ENCODE measurements at places on chromosomes 6 and 20.

DNA sequence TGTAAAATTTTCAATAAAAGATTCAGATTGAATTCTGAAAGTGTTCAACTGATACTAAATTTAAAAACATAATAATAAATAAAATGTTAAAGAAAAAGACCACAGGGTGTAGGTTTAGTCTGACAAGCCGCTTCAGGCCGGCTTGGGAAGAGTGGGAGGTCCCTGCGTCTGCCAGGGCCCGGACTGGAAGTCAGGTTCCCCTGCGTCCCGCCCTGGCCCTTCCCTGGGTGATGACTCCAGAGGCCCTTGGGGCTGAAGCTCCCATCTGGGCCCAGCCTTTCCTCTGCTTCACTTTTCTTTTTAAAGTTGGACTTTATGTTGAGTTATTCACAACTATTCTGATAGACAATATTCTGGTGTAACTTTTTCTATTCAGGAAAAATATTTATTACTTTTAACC lies 93.3 kb downstream of the SMOC2 start:
- no peak for DNase-seq

DNA sequence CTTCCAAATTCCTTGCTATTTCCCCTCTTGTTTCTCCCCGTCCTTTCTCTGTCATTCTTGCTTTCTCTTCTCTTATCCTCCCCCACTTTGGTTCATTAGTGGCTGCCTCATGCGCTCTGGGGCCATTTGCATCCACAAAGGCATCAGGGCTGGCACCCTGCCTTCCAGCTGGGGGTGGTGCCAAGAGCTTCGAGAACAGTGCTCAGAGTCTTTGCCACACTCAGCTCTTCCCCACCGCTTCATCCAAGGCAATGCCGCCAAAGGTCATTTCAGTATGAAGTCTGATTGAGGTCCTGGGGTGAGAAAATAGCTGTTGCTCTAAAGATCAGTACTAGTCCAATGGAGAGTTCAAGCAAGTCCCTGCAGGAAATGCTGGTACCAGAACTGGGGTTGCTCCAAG lies 22.7 kb downstream of the OLIG3 start:
- no peak for DNase-seq

DNA sequence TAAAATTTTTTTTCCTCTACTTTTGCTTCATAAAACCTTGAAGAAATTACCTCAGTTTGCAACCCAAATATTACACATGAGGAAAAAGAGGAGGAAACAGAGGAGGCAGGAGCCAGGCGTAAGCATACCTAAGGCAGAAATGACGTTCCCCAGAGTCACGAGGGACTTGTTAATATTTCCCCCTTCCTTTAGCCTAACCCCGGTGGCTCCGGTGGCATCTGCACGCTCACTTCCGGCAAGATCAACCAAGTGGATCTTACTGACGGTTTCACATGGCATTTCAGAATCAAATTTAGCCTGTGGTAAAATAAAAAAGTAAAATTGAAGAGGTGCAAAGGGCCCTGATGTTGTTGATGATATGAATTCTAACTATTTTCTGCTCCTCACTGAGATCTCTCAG lies 67.4 kb downstream of the KIF16B start:
- DNase-seq, result no peak

- DNase-seq, result no peak
Observed at GRCh38 chr20:59912609-59913008, 20.8 kb downstream of the SYCP2 start.

- no peak for DNase-seq
Observed at GRCh38 chr6:82032444-82032843, 215.1 kb downstream of the IBTK start.

GRCh38 chr6:41732149-41732548 lies 3.3 kb downstream of the TFEB start:
- DNase-seq, result no peak

DNA sequence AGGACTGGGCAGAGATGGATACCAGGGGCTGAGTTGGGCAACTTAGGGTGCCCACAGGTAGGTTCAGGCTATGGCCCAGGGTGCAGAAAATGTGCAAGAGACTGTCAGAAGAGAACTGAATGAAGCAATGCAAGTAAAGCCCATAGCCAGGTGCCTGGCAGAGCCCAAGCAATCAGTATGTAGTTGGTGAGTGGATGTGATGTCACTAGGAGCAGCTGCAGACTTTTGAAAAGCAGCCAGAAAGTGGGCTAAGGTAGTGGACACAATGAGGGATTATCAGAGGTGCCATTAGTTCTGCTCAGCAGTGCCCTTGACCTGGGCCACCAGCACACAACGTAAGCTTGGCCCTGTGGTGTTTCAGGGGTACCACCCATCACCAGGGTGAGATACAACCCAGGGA lies 135.3 kb downstream of the SOBP start:
- DNase-seq, result no peak

DNA sequence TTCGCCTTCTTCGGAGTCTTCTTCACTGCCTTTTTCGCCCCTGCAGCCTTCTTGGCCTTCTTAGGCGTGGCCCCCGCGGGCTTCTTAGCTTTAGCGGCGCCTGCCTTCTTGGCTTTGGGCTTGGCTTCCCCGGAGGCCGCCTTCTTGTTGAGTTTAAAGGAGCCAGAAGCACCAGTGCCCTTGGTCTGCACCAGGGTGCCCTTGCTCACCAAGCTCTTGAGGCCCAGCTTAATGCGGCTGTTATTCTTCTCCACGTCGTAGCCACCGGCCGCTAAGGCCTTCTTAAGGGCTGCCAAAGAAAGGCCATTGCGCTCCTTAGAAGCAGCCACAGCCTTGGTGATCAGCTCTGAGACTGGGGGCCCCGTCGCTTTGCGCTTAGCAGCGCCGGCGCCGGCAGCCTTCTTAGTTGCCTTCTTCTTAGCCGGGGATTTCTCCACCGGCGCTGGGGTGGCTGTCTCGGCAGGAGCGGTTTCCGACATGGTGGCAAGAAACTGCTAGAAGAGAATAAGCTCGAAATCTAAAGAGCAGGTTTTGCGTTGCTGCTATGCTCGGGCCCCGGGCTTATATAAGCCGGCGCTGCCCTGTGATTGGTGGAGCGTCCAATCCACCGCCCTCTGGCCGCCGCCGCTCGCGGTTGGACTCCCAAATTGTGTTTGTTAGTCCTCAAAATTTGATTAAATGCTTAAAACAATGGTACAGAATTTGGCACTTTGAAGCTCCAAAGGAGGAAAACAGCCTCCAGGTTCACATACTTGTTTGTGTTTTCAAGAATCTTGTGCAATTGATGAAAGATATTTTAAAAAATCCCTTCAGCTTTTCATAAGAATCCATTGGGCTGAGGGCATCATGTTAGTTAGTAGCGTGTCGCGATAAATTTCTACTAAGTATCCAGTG lies 44.9 kb downstream of the OR2B2 start:
- no peak for DNase-seq

DNA sequence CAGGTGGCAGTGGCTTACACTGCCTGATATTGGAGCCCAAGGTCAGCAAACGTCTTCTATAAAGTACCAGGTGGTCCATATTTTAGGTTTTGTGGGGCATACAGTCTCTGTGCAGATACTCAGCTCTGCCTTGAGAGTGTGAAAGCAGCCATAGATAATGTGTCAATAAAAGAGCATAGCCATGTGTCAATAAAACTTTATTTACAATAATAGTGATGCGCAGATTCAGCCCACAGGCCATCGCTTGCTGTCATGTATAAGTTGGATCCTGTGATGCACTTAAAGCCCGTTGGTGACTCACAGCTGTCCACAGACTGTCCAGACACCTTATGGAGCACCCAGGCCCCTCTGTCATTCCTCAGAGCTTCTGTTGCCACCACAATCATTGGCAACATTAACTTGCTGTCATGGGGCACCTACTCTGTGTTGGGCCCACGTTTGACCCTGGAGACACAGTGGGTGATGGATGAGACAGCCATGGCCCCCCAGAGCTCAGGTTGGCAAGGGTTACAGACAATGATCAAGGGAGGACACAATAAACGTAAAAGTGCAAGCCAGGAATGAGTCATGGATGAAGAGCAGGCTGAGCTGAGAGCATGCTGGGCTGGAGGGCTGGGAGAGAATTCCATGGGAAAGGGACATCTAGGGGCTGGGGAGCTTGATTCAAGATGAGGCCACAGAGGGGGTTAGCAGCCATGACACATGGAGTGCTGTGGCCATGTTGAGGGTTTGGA lies 173.6 kb downstream of the TAF4 start:
- DNase-seq, result no peak

- DNase-seq, result no peak
Observed at GRCh38 chr6:47246551-47246950, 63.2 kb downstream of the TNFRSF21 start.

- no peak for DNase-seq
Observed at GRCh38 chr6:56845032-56845431, 109.9 kb upstream of the BEND6 start.

- DNase-seq, result no peak
Observed at GRCh38 chr20:63532449-63532971, 4.7 kb downstream of the PTK6 start.

DNA sequence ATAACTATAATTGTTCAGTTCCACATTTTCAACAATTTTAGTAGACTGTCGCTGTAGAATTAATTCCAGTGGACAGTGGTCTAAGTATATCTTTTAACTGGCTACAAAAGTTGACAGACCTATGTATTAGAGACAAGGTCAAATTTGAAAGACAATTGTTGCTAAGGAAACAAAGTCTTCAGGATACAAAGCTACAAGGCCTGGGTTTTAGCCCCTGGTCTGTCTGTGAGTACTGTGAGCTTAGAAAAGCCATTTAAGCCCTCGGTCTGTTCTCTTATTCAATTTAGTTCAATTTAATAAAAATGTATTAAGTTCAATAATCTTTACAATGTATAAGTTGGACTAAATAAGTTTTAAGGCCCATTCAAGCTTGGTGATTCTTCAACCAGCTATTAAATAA lies 352.5 kb downstream of the HDGFL1 start:
- DNase-seq, result no peak

- no peak for DNase-seq
Observed at GRCh38 chr20:18748987-18749386, 64.6 kb upstream of the SCP2D1 start.

- DNase-seq, result no peak
Observed at GRCh38 chr20:1790386-1790785, 104.8 kb upstream of the SIRPA start.

DNA sequence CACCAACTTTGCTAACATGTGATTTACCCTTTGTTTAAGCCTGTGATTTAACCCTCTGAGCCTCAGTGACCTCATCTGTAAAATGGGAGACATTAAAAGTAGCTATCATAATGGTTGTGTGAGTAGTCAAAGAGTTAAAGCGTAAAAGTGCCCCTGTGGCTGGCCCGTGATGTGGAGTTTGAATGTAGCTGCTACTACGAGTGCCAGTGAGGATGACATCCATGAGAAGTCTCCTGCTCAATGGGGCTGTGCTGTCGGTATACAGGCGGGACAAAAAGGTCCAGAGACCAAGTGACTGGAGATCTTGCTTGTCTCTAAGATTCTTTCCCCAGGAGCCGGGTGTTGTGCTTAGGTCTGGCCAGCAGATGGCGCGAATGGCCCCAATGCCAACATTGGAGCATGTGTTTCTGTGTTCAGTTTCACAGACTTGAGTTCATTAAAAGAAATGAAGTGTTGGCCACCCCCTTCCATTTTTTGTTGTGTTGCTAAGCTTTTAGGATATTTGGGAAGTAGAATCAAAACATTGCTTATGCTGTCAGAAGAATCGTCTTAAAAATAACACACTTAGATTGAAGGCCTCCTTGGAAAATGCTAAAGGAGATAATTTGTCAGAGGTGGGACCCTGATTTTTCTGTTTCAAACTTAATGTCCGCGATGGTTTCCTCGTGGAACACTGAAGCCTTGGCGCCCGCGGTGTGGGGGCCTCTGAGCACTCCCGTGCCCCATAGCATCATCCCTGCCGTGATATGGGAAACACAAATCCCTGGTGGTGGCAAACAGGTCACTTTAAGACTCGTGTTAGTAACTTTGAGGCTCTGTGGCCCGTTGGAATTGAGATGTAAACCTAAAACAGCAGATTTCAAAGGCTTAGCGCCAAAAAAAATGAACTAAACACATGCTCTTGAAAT lies 9.3 kb upstream of the RBM38 start:
- no peak for DNase-seq

DNA sequence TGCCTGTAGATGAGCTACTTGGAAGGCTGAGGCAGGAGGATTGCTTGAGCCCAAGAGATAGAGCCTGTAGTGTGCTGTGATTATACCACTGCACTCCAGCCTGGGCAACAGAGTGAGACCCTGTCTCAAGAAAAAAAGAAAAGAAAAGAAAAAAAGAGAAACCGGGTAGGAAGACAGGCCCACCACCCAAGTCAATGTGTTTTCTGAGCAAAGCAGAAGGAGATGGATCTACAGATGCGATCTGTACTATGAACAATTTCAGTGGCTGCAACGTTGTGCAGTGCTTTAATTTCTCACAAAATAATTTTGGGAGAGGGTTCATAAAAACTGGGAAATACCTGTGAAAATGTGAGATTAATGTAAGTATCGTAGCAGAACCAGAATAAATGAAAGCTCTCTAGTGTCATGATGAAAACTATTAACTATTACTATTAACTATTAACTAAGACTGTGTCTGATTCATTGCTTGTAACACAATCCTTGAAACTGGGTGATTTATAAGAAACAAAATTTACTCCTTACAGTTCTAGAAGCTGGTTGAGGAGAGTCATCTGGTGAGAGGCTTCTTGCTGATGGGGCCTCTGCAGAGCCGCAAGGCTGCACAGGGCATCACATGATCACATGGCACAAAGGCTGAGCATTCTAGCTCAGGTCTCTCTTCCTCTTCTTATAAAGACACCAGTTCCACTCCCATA lies 233.1 kb upstream of the ZNF217 start:
- no peak for DNase-seq

GRCh38 chr6:73580247-73581149 lies 59.7 kb upstream of the EEF1A1 start:
- peak; percentile 53 for DNase-seq

GRCh38 chr20:57618764-57619050 lies 1.5 kb downstream of the ZBP1 start:
- no peak for DNase-seq

GRCh38 chr6:37288247-37288646 lies 30.3 kb upstream of the TMEM217 start:
- DNase-seq, result no peak

- DNase-seq, result peak; percentile 54
Observed at GRCh38 chr20:4813863-4814695, 92.4 kb downstream of the PRND start.

- no peak for DNase-seq
Observed at GRCh38 chr6:136201732-136202131, 48.4 kb downstream of the MTFR2 start.

Data from GM18507 (cell line).